Stimulated activated CD4-positive, alpha-beta T cell treated with anti-CD3 and anti-CD28 coated beads, Interleukin-15, amount 100 ng/mL, for 1 hour (primary cell): ENCODE measurements at places on chromosomes 11 and 22.

DNA sequence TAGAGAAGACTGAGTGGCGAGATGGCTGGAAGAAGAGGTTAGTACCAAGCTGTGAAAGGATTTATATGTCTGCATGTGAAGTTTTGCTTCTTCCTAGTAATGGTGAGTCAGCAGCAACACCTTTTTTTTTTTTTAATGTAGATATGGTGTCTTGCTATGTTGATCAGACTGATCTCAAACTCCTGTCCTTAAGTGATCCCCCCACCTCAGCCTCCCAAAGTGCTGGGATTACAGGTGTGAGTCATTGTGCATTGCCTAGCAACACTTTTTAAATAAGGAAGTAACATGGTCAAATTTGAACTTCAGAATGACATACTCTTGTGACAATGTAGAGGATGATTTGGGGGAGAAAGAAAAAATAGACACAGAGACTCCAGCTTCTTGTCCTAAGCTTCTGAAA is 6.5 kb upstream of the CSTPP1 start:
- no peak for DNase-seq

GRCh38 chr11:15507592-15507991 is 392.9 kb downstream of the INSC start:
- no peak for DNase-seq

- DNase-seq, result no peak
Measured at GRCh38 chr11:126396965-126397364, 41.5 kb downstream of the ST3GAL4 start.

- DNase-seq, result no peak
Measured at GRCh38 chr11:112377946-112378345, 117.3 kb upstream of the PLET1 start.

- DNase-seq, result no peak
Measured at GRCh38 chr11:76152741-76153570, 53.3 kb downstream of the WNT11 start.

- no peak for DNase-seq
Measured at GRCh38 chr11:70547821-70548670, 149.7 kb downstream of the CTTN start.

GRCh38 chr11:69463181-69463994 is 18.1 kb upstream of the LINC01488 start:
- DNase-seq, result no peak

DNA sequence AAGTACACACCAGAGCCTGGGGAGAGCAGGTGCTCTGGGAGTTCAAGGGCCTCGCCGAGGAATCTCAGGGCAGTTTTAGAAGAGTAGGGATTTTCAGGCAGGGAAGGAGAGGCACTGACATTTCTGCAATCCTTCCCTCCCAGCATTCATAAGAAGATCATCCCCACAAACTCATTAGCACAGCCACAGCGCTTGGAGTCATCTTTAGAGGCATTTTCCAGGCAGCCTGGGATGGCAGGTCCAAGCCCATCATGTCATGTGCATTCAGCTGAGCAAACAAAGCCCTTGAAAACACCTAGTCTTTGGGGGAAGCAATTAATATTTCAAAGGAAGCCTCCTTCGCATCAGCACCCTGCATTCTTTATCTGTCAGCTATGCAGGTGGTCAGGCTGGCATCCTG is 43.8 kb downstream of the MAP6 start:
- no peak for DNase-seq
